ENCODE measurements at places on chromosomes 6 and 20. TPM values are rescaled to one million over a fixed set of nuclear protein-coding genes. Genes with fewer than 3 reads are reported as not detected.

DNA sequence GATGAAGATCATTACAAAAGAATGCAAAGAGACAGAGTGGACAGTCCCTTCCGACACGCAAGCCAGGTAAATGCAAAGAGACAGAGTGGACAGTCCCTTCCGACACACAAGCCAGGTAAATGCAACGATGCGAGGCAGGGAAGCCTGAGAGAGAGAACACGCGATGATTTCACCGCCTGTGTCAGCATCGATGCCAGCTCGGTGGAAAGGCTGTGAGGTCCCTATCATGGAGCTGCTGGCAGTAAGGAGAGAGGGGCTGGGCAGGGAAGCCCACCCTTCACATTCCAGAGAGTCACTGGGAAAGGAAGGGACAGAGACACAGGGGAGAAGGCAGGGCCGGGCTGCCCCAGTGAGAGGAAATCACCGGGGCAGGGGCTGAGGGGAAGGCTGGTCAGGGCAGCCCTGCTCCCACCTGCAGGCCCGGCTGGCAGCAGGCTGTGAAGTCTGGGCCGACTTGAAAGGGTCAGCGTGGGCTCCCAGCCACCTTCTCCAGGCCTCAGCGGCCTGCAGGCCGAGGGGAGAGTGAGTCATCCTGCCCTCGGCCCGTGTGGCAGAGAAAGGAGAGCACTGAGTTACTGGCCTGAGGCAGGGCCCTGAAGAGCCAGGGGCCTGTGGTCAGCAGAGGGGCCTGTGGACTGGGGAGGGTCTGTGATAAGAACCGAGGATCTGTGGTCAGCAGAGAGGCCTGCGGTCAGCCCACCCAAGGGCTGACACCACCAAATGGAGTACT lies 80.4 kb downstream of the DACT2 start:
- H3K27me3 ChIP-seq = no peaks in the 10 kb centered on the region
- H3K36me3 ChIP-seq = no peaks in the 10 kb centered on the region
- DNase-seq = no peak
- H3K27ac ChIP-seq = no peak overlapping the region
- no peaks in the 10 kb centered on the region for H3K4me1 ChIP-seq

The ATP6V1G2 gene
- total RNA-seq = 1.8 TPM

DNA sequence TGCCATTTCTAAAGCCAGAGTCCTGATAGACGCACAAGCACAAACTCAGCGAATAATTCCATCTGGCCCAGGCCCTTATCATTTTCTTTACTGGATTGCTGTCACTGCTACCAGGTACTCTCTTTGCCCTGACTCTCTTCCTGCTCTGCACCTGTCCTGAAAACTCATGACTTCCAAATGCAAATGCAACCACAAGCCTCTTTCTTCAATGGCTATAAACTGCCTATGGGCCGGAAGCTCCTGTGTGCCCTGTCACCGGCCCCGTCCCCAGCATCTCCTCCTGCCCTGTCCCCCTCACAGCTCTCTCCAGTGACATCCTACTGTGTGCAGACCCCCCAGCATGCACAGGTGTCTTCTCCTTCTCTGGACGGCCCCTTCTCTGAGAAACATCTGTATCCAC lies 302.6 kb downstream of the GMDS start:
- no peaks in the 10 kb centered on the region for H3K36me3 ChIP-seq
- no peaks in the 10 kb centered on the region for H3K4me1 ChIP-seq
- no peak for DNase-seq
- H3K4me3 ChIP-seq = no peak overlapping the region
- H3K27ac ChIP-seq = no peak overlapping the region

GRCh38 chr6:114176726-114177125 lies 166.1 kb downstream of the HS3ST5 start:
- H3K36me3 ChIP-seq = no peaks in the 10 kb centered on the region
- DNase-seq = no peak
- no peak overlapping the region for H3K4me3 ChIP-seq
- H3K27ac ChIP-seq = no peak overlapping the region

The SCUBE3 gene
- total RNA-seq = 0.05 TPM

DNA sequence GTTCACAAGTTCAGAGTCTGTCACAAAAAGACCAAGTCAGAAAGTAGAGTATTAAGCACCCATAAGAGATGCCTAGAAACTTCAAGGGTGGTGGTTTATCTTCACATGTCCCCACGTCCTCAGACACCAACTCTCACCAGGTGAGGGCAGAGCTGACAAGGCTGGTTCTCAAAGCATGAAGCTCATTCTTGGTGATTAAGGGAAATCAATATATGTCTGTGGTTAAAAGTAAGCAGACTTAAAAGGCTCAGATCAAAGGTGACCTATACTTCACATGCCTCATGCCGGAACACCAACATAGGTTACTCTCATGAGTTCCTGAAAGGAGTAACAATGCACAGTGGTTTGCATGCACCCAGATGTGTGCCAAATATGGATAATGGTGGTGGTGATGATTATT lies 27.0 kb downstream of the IL17A start:
- no peak overlapping the region for H3K4me3 ChIP-seq
- DNase-seq = no peak
- no peaks in the 10 kb centered on the region for H3K36me3 ChIP-seq
- no peak overlapping the region for H3K27ac ChIP-seq
- H3K4me1 ChIP-seq = no peaks in the 10 kb centered on the region

DNA sequence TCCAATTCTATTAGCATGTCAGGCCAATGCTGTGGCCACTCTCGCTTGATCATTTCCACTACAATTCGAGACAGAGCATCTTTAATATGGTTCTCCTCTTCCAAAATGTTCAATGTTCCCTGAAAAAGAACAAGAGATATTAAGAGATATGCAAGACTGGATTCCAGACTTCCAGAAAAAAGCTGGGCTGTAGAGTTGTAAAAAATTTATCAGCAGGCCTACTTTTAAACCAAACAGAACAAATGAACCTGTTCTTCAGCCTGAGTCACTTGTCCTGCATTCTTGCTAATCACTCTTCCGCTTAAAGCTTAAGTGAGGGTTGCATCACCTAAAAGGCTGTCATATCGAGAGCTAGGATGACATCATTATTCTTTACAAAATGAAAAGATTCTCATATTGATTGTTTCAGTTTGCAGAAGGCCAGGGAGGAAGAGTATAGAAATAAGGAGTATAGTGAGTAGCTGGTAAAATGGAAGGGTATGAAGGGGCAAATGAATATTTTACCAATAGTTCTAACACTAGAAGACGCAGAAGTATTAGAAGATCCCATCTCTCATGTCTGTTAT lies 4.9 kb downstream of the XPO5 start:
- peaks cover 3% of the 10 kb centered on the region for H3K4me1 ChIP-seq
- peaks cover 51% of the 10 kb centered on the region for H3K36me3 ChIP-seq
- DNase-seq = no peak
- H3K27me3 ChIP-seq = no peaks in the 10 kb centered on the region
- H3K27ac ChIP-seq = no peak overlapping the region

GRCh38 chr6:117381749-117382148 lies 44.0 kb downstream of the ROS1 start:
- no peak for DNase-seq
- H3K4me3 ChIP-seq = no peak overlapping the region
- H3K27me3 ChIP-seq = no peaks in the 10 kb centered on the region
- no peaks in the 10 kb centered on the region for H3K36me3 ChIP-seq

- H3K4me3 ChIP-seq = no peak overlapping the region
- H3K27ac ChIP-seq = no peak overlapping the region
- DNase-seq = no peak
- H3K4me1 ChIP-seq = no peaks in the 10 kb centered on the region
- H3K27me3 ChIP-seq = no peaks in the 10 kb centered on the region
- H3K36me3 ChIP-seq = no peaks in the 10 kb centered on the region
Measured at GRCh38 chr6:145562771-145563615, 172.3 kb downstream of the EPM2A start.

DNA sequence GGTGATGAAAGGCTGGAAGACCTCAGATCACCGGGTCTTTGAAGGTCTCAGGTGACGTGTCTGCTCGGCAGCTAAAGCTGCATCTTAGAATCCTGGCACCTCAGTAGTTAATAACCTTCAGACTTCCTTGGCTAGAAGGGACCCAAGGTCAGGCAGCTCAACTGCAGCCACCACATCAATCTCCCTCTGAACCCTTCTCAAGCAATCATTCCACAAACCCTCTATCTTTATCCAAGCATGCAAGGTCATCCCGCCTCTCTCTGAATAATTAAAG lies 16.7 kb upstream of the TLDC2 start:
- peaks cover 17% of the 10 kb centered on the region for H3K4me1 ChIP-seq
- H3K36me3 ChIP-seq = no peaks in the 10 kb centered on the region
- no peak for DNase-seq
- H3K27me3 ChIP-seq = no peaks in the 10 kb centered on the region
- H3K4me3 ChIP-seq = no peak overlapping the region
- H3K27ac ChIP-seq = no peak overlapping the region

DNA sequence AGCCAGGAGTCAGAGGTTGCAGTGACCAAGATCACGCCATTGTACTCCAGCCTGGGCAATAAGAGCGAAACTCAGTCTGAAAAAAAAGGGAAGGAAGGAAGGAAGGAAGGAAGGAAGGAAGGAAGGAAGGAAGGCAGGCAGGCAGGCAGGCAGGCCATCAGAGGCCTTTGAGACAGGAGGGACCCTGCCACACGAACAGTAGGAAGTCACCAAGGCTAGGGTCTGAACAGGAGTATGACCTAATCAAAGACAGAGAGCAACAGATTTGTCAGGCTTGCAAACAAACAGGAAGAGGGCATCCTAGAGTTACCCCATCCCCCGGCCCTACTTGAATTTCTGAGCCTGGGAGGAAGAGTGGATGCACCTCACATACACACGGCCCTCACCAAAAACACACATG lies 67.1 kb downstream of the FGD2 start:
- no peaks in the 10 kb centered on the region for H3K36me3 ChIP-seq
- H3K27ac ChIP-seq = no peak overlapping the region
- H3K27me3 ChIP-seq = no peaks in the 10 kb centered on the region

- H3K27me3 ChIP-seq = no peaks in the 10 kb centered on the region
- H3K27ac ChIP-seq = no peak overlapping the region
- no peak overlapping the region for H3K4me3 ChIP-seq
- no peaks in the 10 kb centered on the region for H3K36me3 ChIP-seq
- H3K4me1 ChIP-seq = no peaks in the 10 kb centered on the region
Measured at GRCh38 chr6:20669571-20670314, 135.5 kb downstream of the CDKAL1 start.

The CTCFL gene
- 0.34 TPM for total RNA-seq

GRCh38 chr6:6697620-6698019 lies 109.1 kb downstream of the LY86 start:
- H3K27ac ChIP-seq = no peak overlapping the region
- H3K27me3 ChIP-seq = no peaks in the 10 kb centered on the region
- no peak overlapping the region for H3K4me3 ChIP-seq
- no peak for DNase-seq
- H3K4me1 ChIP-seq = peaks cover 23% of the 10 kb centered on the region

The EEF1A2 gene
- 454 TPM for total RNA-seq

GRCh38 chr20:62617711-62618483 lies 24.4 kb upstream of the SLCO4A1 start:
- no peak overlapping the region for H3K4me3 ChIP-seq
- H3K36me3 ChIP-seq = no peaks in the 10 kb centered on the region
- H3K27ac ChIP-seq = no peak overlapping the region
- no peaks in the 10 kb centered on the region for H3K27me3 ChIP-seq
- DNase-seq = no peak

The CLDN20 gene
- not detected for total RNA-seq

The ARMH2 gene
- total RNA-seq = not detected

- H3K36me3 ChIP-seq = no peaks in the 10 kb centered on the region
- no peaks in the 10 kb centered on the region for H3K27me3 ChIP-seq
- H3K27ac ChIP-seq = no peak overlapping the region
- no peaks in the 10 kb centered on the region for H3K4me1 ChIP-seq
- no peak for DNase-seq
- H3K4me3 ChIP-seq = no peak overlapping the region
Measured at GRCh38 chr6:130841128-130841728, 14.0 kb downstream of the SMLR1 start.

- no peak for DNase-seq
- peaks cover 54% of the 10 kb centered on the region for H3K4me1 ChIP-seq
- no peaks in the 10 kb centered on the region for H3K27me3 ChIP-seq
- H3K4me3 ChIP-seq = peak overlapping the region; percentile 39
- peak overlapping the region; percentile 100 for H3K27ac ChIP-seq
- no peaks in the 10 kb centered on the region for H3K36me3 ChIP-seq
Measured at GRCh38 chr20:62624325-62624690, 18.0 kb upstream of the SLCO4A1 start.

GRCh38 chr20:2523919-2524708 lies 12.3 kb upstream of the TMC2 start:
- no peaks in the 10 kb centered on the region for H3K27me3 ChIP-seq
- H3K27ac ChIP-seq = peak overlapping the region; percentile 52
- H3K4me1 ChIP-seq = peaks cover 3% of the 10 kb centered on the region
- H3K36me3 ChIP-seq = no peaks in the 10 kb centered on the region
- peak overlapping the region; percentile 70 for H3K4me3 ChIP-seq

GRCh38 chr6:169343886-169344749 lies 90.5 kb upstream of the THBS2 start:
- no peak overlapping the region for H3K4me3 ChIP-seq
- H3K4me1 ChIP-seq = peaks cover 16% of the 10 kb centered on the region
- DNase-seq = no peak
- no peaks in the 10 kb centered on the region for H3K36me3 ChIP-seq
- H3K27me3 ChIP-seq = no peaks in the 10 kb centered on the region
- no peak overlapping the region for H3K27ac ChIP-seq

The BPIFB2 gene
- 0.15 TPM for total RNA-seq
